ENCODE measurements at places on chromosomes 5 and 9.

GRCh38 chr5:102782217-102782872 lies 27.2 kb downstream of the PAM start:
- no peak for DNase-seq

- DNase-seq, result no peak
These were observed 3.4 kb downstream of the KLHL9 start for GRCh38 chr9:21331676-21332402.

- no peak for DNase-seq
These were observed 331.9 kb upstream of the RFX3 start for GRCh38 chr9:3857673-3858072.

DNA sequence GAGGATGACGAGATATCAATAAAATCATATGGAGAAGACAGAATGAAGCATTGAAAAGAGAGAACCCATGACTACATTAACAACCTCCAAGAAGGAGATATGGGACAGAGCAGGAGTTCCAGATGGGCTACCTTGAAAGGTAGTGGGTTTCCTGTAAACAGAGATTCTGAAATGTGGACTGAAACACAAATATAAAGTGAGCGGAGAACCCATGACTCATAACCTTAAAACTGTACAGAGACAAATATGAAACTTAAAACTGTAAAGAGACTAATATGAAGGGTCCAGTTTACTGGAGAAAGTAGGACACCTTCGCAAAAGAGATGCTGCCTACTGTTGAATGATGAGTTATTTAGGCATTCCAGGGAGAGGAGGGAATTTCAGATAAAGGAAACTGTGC lies 383.7 kb downstream of the CAAP1 start:
- no peak for DNase-seq

- no peak for DNase-seq
These were observed 70.1 kb upstream of the MOCS2 start for GRCh38 chr5:53179691-53180090.

DNA sequence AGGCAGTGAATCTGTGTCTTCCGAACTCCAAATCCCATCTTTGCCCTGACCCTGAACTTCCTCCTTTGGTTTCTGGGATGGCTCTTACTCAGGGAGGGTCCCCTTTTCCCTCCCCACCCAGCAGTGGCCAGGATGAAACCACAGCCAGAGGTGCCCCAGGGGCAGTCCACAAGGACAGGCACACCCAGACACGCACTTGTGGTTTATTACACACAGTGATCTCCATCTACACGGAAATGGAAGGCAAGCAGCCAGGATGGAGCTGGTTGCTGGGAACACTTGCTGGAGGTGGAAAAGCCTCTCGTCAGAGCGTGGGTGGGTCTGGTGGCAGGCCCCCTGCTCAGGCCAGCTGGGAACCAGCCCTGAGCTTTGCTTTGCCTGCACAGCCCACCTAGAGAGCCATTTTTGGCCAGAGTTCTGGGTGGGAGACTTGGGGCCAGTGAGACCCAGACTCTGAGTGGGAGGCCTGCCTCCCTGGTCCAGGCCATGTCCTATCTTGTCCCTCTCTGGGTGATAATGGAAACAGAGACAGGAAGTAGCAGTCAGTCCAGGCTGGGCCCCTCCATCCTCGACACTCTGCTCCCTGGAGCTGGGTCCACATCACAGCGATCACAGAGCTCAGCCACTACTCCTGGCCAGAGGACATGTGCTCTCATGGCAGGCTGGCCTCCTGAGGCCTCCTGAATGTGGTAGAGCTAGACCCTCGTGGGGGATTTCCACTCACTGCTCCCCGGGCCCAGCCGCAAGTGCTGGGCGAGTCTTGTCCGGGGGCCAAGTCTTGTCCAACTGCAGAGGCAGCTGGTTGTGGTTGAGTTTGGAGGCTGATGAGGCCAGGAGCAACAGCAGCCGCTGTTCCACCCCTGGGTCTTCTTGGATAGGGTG lies 5.1 kb upstream of the PHYKPL start:
- no peak for DNase-seq

DNA sequence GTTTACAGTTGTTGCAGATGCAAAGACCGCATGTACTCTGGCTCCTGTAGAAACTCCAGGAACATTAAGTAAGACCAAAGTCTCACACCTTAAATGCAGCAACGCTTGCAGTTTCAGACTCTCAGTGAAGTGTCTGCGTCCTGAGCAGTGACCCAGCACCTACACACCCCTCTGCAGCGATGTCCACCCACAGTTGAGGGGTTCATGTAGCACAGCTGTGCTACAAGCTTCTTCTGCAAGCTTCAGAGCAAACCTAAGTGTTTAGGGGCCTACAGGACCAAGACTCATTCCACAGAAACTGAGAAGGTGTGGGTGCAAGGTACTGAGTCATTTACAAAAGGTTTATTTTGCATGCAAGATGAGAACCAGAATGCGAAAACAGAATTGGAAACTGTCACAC lies 191.0 kb downstream of the IRX2 start:
- no peak for DNase-seq

All from WERI-Rb-1 (cell line).